ENCODE measurements at places on chromosomes 5 and 9.

- no peak for DNase-seq
Observed at GRCh38 chr5:127097278-127097677, 24.0 kb upstream of the C5orf63 start.

GRCh38 chr9:20070336-20070735 is 281.5 kb upstream of the SLC24A2 start:
- no peak for DNase-seq

DNA sequence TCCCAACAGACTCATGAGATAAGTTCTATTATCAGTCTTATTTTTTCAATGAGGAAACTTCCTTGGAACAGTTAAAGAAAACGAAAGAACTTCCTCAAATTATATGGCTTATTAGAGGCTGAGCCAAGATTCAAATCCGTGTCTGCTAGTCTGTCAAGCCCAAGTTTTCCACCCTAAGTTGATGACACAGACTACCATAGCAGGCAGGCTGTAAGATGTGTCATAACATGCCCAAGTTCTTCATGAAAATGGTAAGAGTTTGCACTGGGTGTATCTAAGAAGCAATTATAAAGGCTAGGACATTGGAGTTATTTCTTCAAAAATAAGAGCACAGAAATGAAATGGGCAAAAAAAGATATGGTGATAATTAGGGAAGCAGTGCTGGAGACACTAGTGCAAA is 634.5 kb downstream of the BRINP1 start:
- no peak for DNase-seq

- DNase-seq: no peak
Observed at GRCh38 chr5:109866051-109866450, 176.3 kb downstream of the MAN2A1 start.

GRCh38 chr5:124923131-124923530 is 176.7 kb upstream of the ZNF608 start:
- no peak for DNase-seq

DNA sequence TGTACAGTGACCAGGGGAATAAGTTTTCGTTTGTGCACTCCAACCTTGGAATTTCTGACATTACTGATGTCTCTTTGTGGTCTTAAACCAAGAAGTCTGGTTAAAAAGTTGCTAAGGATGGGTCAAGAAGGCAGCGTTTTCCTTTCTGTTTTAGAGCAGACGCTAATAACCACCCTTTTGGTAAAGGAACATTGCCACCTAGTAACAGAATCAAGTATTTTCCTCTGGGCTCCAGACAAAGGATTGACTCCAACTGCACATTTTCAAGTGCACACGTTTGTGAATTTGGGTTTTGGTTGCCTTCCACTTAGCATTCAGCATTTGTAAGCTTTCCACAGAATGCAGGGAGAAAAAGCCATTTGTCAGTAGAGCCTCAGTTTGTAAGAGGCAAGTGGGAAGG is 22.2 kb upstream of the CEP78 start:
- peak; percentile 54 for DNase-seq

GRCh38 chr9:133927041-133927440 is 65.1 kb downstream of the VAV2 start:
- DNase-seq: no peak

- peak; percentile 74 for DNase-seq
Observed at GRCh38 chr5:136174021-136174659, 18.8 kb downstream of the SMIM32 start.

DNA sequence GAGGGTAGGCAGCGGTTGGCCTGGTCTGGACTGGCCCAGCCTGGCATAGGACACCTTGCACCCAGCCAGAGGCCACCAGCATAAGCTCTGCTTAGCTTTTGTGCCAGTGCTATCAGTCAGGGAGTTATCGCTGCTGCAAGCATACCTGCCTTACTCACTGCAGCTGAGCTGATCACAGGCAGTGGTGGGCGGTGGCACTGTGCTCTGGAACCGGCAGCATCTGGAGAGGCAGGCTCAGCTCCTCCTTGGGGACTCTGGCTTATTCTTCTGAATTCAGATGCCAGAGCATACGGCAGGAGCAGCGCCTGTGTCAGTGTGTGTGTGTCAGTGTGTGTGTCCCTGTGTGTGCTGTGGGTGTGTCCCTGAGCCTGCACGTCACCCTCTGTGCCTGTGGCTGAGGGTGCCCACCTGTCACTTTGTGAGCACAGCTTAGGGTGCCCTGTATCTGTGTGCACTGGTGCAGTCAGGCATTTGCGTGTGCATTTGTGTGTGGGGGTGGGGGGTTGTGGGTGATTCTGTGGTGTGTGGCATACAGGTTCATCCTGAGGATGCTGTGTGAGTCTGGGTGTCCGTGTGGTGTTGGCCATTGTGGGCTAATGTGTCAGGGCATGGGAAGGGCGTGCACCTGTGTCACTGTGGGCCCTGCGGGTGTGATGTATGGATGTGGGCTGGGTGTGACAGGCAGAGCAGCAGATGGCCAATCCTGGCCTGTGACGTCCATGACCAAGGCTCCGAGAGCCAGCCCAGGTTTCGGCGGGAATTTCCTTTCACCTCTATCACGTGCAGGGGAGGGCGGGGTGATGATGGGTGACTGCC is 23.5 kb downstream of the LMX1B start:
- no peak for DNase-seq
